ENCODE measurements at places on chromosomes 4 and X. TPM values are rescaled to one million over a fixed set of nuclear protein-coding genes. Genes with fewer than 3 reads are reported as not detected.

DNA sequence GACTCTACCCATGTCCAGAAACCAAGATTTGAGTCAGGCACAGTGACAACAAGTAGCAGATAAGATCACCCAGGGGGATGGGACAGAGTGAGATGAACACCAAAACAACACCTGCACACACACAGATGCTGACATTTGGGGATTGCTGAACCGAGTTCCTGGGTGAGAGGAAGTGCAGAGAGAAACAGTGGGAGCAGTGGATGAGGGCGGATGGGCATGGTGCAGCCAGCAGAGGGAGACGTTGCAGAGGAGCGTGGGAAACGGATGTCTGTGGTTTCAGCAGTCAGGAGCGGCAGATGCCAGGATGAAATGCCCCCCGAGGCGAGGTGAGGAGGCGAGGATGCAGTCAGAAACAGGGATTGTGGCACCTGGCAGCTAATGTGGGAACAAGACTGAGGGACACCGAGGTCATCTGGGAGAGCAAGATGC, 78.6 kb upstream of the STS start:
- no peak for DNase-seq

RAB40A gene
- 8.7 TPM for total RNA-seq

GAB1 gene
- total RNA-seq = 50.4 TPM

- DNase-seq = no peak
These were observed 47.8 kb downstream of the COMMD8 start for GRCh38 chr4:47415719-47416118.

DNA sequence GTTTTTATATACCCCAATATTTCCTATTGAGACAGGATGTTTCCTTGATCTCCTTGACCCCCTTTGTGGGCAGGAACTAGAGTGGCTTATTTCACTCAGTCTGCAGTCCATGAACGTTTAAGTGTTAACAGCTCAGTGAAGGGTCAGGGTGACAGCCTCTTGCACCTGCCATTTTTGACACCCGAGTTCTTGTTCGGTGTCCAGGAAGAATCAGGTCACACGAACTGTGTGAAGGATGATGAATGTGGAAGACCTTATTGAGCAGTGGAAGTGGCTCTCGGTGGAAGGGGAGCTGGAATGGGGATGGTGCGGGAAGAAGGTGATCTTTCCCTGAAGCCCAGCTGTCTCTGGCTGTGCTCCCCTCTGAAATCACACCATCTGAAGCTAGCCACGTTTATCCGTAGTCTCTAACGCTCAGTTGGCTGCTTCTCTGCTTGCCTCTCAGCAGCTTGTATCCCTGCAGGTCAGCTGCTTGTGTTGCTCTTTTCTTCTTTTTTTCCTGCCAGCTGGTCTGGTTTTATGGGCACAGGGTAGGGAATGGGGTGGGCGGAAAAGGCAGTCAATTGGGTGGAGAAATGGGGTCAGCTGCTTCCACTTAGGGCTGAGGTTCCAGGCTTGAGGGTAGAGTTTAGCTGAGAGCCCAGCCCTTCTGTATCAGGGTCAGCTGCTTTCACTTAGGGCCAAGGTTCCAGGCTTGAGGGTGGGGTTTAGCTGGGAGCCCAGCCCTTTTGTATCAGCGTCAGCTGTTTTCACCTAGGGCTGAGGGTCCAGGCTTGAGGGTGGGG, 29.0 kb upstream of the CCNG2 start:
- DNase-seq = no peak

ADAM29 gene
- total RNA-seq = not detected

All from uterus (tissue), 4 donors.